ENCODE measurements at places on chromosomes 5 and 9.

GRCh38 chr9:114936581-114936980, 6.2 kb upstream of the TNFSF8 start:
- DNase-seq: no peak

DNA sequence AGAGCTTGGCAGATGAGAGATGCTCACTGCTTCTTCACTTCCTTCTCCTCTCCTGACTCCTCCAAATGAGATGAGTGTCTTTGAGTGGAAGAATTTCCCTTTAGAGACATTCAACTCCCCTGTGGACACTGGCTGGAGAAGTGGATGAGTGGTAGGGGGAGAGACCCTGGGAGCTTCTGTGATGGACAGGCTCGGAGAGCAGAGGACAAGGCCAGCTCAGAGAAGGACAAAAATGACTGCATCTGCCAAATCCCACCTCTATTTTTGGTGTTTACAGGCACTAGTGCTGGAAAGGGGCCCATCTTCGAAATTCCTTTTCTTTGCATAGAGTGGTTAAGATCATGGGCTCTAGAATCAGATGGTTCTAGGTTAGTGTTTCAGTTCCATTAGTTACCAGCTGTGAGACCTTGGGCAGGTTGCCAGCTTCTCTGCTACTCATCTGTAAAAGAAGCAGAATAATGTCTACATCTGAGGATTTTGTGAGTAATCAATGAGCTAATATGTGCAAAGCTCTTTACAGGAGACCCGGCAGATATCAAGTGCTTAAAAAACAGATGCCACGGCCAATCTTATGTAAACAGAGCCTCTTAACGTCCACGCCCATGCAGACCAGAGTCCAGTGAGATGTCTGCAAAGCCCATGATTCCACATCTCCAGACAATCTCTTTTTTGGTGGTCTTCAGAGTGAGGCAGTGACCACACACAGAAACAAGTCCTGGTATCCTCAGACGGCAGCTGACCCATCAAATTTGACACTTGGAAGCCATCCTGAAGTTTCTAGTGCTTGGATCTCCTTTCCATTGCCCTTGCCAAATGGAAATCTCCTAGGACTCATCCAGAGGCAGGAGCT, 13.6 kb upstream of the COL27A1 start:
- no peak for DNase-seq

DNA sequence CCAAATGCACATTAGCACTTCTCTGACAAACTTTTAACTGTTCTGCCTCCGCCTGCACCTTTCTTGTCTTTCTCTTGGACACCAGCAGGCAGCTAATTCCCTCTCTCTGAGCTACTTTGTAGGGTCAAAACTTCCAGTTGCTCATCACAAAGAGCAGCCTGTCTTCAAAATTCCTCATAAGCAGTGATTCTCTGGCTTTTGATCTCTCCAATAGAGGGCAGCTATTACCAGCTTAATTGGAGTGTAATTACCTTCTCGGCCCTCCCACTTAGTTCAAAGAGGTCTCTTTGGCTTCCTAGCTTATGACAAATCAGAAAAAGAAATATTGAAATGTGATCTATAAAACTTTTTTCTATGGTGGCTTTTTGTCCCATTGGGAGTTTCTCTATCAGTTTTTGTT, 43.6 kb upstream of the RAD23B start:
- DNase-seq: no peak

GRCh38 chr9:114448706-114449105, 56.6 kb downstream of the WHRN start:
- no peak for DNase-seq

DNA sequence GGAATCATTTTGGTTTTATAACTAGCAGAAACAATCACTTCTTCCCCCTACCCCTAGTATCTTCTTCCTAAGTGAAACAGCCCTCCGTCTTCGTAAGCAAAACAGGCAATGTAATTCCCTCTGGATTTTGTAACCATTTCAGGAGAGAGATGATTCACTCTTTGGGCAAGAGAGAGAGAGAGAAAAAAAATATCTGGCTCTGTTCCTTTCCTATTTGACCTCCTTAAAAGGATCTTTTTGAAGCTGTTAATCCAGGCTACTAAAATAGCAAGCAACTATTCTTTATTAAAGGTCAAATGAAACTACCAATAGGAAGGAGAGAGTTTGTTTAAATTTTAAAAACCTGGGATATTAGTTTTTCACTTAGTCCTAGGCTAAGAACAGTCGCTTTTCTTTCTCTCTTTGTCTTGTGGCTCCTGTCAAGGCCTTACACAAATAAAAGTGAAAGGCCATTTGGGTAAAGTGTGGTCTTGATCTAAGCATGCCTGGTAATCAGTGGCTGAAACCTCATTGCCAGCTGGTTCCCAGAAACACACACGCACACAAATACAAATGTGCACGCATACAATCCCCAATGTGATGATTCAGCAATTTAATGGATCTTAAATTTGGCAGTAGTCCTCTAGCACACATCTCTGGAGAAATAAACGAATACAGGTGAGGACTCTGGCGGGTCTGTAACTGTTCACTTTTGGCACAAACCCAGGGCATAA, 70.2 kb downstream of the PRUNE2 start:
- no peak for DNase-seq
